ENCODE measurements at places on chromosomes 2 and 18. TPM values are rescaled to one million over a fixed set of nuclear protein-coding genes. Genes with fewer than 3 reads are reported as not detected.

Gene TIGD1
- 12.7 TPM for total RNA-seq

Gene TNFAIP6
- total RNA-seq: 1.2 TPM

Gene TMEM127
- 26.8 TPM for total RNA-seq

Gene ACADL
- total RNA-seq: 4.8 TPM
